Aorta (tissue), 5 donors: ENCODE measurements at places on chromosomes 4 and X.

- DNase-seq: no peak
These were observed 22.7 kb upstream of the STX18 start for GRCh38 chr4:4564522-4564921.

GRCh38 chr4:4432341-4433125, 45.6 kb downstream of the NSG1 start:
- peak; percentile 67 for DNase-seq

- no peak for DNase-seq
These were observed 354.9 kb upstream of the HS3ST1 start for GRCh38 chr4:11783588-11783987.

DNA sequence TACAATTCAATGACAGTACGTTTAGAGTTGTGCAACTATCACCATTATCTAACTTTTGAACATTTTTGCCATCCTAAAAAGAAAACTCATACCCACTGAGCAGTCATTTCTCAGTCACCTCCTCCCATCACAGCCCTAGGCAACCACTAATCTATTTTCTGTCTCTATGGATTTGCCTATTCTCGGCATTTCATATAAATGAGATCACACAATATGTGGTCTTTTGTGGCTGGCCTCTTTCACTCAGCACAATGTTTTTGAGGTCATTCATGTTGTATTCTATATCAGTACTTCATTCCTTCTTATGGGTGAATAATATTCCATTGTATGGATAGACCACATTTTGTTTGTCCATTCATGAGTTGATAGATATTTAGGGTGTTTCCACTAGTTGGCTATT, 103.0 kb downstream of the PPEF1 start:
- no peak for DNase-seq

DNA sequence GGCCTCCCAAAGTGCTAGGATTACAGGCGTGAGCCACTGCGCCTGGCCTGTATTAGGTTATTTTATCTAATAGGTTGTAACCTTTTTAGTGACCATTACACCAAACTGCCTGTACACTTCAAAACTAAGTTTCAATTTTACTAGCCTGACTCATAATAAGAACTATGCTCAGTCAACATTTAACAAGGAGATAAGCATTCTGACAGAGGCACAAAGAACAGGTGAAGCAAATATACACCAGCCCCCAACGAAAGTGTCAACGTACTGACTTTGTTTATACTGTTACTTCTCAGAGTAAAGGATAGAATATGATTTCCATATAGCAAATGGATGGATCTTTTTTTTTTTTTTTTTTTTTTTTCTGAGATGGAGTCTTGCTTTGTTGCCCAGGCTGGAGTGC, 62.8 kb downstream of the SHISA3 start:
- DNase-seq: no peak

DNA sequence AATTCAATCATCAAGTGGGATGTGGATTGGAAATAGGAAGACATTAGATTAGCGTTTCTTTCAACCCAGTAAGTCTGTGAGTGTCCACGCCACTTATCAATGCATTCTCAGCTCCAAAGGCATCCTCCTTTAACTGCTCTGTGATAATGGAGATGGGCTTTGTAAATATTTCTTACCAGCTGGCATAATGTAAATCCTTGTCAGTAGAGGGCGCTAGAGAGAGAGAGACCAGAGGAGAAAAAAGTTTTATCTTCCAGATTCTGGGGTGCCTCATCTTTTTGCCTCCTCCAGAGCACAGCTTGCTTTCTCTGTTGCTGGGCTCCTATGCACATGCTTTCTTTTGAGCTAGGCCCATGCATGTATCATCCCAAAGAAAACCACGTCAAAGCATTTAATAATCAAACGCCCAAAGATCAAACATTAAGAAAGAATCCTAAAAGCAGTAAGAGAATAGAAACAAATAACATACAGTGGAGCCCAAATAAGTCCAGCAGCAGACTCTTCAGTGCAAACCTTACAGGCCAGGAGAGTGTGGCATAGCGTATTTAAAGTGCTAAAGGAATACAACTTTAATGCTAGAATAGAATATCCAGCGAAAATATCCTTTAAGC, 9.6 kb upstream of the MTMR1 start:
- no peak for DNase-seq

DNA sequence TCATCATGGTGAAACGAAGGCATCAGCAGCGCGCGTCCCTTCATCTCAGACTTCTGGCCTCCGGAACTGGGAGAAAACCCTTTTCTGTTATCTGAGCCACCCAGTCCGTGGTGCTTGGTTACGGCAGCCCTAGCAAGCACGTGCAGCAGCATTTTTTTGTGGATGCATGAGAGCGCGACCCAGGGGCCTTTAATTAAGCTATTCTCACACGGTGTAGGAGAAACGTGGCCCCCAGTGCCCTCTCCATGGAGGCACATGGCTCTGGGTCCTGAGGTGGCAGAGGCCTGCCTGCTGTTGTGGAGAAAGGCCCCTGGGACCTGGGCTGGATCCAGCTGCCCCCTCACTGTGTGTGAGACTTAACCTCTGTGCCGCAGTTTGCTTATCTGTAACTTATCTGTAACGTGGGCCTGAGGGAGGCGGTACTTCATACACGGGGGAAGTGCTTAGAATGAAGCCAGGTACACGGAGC, 9.5 kb downstream of the CLCN4 start:
- DNase-seq: no peak

- no peak for DNase-seq
These were observed 282.1 kb downstream of the GRIA2 start for GRCh38 chr4:157502656-157503055.

- DNase-seq: no peak
These were observed 73.8 kb downstream of the ZNF518B start for GRCh38 chr4:10383417-10383816.

GRCh38 chr4:188459381-188459780, 320.1 kb downstream of the TRIML1 start:
- no peak for DNase-seq

DNA sequence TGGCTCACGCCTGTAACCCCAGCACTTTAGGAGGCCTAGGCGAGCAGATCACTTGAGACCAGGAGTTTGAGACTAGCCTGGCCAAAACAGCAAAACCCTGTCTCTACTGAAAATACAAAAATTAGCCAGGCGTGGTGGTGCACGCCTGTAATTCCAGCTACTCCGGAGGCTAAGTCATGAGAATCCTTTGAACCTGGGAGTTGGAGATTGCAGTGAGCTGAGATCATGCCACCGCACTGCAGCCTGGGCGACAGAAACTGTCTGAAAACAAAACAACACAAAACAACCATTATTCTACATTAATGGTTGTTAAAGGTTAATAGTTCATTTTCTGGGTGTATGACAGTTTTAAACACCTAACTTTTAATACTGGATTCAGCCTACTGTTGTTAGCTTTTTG, 1.6 kb upstream of the SMARCA5 start:
- DNase-seq: no peak

GRCh38 chr4:139819082-139819481, 153.5 kb downstream of the MGST2 start:
- DNase-seq: no peak

DNA sequence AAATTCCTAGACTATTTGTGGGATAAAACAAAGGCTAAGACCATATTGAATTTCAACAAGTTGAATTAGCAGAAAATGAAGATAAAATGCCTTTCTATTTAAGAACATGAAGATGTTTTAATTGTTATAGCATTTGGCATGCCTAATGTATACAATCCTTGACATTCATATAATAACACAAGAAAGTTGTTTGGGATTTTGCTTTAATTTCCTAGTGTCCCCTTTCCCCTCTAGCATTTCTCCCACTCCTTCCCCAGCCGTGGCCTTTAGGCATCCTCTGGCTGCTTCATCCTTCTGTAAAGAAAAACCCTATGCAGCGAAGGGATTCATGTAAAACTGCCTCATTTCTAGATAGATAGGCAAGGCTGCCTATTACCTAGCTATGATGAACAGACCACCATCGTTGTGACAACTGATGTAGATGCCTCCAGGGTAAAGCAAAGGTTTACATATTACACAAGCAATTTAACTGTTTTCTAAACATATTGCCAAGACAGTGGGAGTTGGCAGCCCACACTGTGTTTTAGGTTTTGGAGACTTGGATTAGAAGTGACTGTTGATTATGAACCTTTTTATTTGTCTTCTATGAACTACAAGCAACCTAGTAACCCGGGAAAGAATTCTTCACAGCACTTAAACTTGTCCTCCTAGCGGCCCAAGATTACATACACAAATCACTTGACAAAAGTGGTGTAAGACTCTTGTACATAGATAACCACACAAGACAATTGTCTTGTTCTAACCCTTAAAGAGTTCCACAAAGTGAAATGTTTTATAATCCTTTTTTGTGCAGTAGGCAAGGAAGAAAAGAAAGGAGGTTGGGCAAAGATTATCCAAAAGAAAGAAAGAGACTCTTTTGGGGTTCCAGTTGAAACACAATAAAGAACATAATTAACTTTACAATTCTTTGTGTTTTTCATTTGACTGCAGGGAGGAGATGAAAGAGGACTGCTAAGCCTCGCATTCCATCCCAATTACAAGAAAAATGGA, 59.9 kb downstream of the HHIP start:
- no peak for DNase-seq

DNA sequence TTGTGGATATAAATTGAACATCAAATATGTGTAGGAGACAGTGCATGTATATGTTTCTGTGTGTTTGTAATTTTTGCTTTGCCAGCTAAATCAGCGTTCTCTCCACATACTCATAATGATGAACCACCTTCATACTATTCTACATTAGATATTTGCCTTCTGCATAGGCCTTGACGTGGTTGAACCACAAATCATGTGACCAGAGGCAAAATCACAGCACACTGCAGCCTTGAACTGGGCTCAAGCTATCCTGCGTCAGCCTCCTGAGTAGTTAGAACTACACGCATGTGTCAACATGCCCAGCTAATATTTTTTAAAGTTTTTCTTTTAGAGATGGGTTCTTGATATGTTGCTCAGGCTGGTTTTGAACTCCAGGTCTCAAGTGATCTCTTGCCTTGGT, 9.5 kb downstream of the UBQLN2 start:
- no peak for DNase-seq

DNA sequence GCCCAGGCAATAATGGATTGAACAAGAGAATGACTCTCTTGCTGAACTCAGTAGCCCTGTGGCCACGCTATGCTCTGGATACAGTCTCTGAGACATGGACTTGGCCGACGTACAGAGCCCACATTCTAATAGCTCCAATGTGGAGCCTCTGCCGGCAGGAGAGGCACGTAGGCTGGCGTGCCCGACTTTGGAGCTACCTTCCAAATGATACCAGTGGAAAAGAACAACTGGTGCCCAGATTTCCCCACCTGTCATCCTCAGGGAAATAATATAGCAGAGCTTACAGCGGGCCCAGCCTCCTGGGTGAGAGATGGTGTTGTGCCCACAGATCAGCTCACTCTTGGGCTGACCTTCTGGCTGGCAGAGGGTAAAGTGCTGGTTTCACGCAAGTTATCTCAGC, 10.6 kb downstream of the NDP start:
- DNase-seq: no peak

- DNase-seq: no peak
These were observed 60.4 kb downstream of the CCKAR start for GRCh38 chr4:26429910-26430309.

DNA sequence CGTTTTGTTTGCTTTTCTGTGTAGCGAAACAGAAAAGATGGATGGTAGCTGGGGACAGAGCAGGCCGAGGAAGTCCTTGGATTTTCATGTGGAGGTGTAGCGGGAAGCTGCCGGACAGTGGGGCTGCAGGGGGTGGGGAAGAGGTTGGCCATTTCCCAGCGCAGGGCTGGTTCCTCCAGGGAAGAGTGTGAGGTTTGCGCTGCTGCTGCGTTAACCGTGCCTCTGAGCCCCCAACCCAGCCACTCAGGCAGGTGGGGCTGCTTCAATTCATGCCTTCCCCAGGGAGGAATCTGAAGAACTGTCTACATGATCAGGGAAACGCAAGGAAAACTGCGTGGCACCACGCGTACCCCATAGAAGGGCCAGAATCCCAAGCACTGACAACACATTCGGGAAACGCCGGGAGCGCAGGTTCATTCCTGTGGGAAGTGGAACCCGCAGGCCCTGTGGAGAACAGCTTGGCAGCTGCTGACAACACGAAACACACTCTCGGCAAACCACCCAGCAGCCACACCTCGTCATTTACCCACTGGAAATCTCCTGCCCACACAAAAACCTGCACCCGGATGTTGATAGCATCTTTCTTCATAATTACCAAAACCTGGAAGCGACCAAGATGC, 57.7 kb downstream of the PCGF3 start:
- DNase-seq: no peak

- DNase-seq: no peak
These were observed 215.8 kb upstream of the SMIM31 start for GRCh38 chr4:164538097-164538496.

DNA sequence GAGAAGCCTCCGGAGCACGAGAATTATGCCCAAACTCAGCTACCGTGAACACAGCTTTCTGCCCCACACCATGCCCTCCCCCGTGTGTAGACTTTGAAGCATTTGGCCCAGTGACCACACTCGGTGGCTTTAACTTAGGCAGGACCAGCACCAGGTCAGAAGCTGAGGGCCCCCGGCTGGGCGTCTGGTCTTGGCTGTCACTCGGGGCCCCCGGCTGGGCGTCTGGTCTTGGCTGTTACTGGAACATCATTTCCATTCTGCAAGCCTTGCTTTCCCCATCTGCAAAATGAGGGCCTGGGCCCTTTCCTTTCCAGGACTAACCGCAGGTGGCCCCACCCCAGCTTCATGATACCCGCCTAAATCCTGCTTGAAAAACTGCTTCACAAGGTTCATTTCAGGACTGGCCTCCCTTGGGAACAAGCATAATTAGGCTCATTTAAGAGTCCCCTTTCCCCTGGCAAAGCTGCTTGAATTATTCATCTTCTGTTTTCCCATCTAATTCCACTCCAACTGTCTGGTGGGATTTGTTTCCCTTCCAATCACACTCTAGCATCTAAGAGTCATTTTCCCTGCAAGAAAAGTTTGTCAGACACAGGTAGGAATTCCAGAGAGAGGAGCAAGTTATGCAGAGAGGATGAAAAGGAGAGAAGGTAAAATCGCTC, 82.5 kb downstream of the WFS1 start:
- DNase-seq: no peak

DNA sequence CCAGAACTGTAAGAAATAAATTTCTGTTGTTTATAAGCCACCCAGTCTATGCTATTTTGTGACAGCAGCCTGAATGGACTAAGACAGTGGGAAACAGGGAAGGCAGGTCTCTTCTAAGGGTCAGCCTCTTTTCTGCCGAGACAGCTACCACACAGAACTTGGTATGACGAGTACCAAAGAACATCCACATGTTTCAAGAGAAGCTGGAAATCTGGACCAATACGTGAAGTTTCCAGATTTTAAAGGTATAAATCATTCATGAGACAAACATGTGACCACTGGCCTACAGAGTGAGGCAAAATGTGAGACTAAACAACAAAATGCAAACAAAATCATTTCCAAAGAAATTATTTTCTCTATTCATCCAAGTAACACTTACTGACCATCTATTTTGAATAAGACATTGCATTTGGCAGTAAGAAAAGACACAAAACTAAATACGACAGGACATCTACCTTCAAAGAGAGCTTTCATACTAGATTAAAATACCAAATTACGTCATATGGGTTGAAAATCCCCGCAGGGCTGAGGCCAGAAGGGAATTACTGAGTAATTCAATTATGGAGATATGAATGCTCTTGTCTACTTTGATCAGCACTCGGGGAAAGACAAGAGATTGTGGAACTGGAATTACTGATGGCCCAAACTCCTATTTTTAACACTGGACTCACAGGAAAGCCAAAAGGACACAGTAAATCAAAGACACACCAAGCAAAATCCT, 7.2 kb downstream of the SCARB2 start:
- DNase-seq: no peak
